ENCODE measurements at places on chromosomes 7 and 10.

DNA sequence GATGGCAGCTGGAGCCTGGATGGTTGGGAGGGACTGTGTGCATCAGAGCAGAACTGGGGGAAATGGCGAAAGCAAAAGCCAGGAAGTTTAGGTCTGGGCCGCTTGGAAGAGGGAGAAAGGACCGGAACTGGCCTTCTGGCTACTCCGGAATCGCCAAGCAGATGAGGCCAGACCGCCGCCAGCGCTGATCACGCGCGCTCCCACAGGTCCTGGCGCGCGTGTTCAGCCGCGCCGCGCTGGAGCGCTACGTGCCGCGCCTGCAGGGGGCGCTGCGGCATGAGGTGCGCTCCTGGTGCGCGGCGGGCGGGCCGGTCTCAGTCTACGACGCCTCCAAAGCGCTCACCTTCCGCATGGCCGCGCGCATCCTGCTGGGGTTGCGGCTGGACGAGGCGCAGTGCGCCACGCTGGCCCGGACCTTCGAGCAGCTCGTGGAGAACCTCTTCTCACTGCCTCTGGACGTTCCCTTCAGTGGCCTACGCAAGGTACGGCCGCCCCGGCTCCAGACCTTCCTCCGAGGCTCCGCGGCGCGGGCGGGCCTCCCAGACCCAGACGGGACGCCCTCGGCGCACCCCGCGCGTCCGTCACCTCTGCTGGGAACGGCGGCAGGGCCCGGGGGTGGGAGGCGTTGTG, 2.0 kb downstream of the CYP26C1 start:
- DNase-seq, result no peak

DNA sequence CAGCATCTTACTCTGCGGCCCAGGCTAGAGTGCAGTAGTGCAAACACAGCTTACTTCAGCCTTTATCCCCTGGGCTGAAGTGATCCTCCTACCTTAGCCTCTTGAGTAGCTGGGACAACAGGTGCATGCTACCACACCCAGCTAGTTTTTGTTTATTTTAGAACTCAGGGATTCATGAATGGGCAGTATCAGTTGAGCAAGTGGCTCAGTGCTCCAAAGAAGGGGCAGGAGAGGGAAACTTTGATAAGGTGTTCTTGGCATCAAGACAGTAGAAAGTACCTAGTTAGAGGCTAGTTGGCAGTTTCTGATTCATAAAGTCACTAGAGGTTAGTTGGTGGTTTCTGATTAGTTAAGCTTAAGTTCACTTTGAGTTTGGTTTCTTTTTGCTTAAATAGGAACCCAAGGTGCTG, 18.4 kb downstream of the TRIM24 start:
- DNase-seq, result no peak

GRCh38 chr10:112394475-112394875, 20.6 kb downstream of the ACSL5 start:
- no peak for DNase-seq

- no peak for DNase-seq
Measured at GRCh38 chr10:43923328-43923727, 274.6 kb upstream of the ZNF32 start.

GRCh38 chr7:157291404-157292080, 45.3 kb upstream of the DNAJB6 start:
- no peak for DNase-seq

DNA sequence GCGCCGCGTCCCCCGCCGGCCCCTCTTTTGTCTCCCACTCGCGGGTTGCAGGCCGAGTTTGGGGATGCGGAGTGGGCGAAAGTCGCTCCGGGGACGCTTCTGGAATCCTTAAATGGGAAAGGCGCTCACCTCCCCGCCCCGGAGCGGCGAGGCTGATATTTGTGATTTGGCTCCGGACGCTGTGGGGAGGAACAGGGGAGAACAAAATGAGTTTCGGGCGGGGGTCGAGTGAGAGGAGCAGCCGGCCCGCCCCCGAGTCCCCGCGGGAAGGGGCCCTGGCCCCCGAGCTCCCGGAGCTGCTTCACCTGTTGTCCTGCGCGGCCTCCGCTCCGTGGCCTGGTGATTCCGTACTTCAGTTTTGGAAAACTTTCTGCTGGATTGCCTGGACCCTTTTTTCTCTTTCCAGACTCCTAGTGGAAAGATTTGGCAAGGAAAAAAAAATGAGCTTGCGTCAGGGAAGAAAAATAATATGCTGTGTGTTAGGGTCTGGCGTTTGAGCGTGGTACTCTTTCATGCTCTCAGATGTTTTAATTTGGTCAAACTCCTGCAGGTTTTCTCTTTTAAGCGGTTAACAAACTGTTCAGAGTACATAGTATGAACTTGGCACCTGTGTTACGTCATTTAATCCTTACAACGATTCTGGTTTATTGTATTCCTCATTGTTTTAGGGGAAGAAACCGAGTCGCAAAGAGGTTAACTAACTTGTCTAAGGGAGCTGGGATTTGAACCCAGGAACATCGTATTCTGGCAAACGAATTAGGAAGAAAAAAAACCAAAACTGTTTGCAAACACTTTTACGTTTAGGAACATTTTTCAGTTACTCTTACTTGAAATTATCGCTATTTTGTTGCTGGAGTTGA, 924 bp downstream of the BMPR1A start:
- no peak for DNase-seq

DNA sequence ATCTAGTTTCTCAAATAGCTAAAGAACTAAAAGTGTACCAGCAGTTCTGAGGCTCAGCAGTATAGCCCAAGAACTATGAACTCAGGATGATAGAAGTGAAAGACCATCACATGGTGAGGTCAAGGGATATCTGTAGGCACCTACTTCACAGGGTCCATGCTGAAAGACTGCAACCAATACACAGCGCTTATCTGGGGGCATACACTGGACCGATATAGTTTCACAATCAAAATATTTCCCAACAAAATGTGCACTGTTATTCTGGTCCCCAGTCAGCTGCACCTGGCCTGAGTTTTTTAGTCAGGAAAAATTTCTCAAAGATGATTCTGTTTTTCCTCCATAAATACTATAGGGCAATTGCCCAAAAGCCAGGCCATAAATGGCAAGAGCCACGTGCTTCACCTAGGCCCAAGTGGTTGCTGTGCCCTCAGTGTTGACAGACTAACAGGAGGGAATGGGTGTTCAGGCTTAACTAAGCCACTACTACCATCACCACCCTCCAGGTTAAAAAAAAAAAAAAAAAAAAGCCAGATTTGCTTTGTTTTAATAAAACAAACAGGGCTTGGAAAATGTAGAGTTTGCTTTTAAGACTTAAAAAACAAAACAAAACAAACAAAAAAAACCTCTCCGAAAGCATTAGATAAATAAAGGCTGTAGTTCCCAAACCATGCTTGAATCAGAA, 58.5 kb downstream of the OGDH start:
- DNase-seq, result no peak

GRCh38 chr10:45373576-45374349, at the start of gene ALOX5:
ALOX5 (plus strand) TSS chr10:45374216; CDS start chr10:45374280, 64 bp downstream.
- DNase-seq, result no peak

GRCh38 chr10:84254552-84255478, 10.0 kb downstream of the RGR start:
- DNase-seq, result no peak

DNA sequence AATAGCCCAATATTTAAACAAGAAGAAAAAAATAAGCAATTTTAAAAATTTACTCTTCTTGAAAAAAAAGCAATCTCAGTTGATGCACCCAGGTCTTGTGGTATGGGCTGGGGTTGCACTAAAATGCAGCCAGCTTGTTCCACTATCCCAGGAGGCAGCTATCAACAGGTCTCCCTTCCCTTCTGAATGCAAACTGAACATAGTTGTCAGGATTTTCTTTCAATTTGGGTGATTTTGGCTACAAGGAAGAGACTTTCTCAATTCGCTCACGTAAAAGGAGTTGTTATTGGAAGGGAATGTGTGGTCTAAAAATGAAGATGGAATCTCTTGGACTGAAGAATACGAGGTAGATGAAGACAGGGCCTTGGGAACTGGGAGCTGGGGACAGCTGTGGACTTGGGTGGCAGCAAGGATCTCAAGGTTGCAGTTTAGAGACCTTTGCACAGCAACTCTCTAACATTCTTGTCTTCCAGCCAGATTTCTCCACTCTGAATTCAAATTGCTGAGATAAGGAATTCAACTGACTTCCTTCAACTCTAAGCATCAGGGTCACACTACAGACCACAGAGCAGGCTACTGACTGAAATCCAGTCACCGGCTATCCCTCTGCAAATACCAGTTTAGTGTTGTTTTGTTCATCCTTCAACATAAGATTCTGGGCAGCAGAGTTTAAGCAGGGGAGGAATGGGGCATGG, 3.1 kb upstream of the TMEM26 start:
- DNase-seq, result no peak

DNA sequence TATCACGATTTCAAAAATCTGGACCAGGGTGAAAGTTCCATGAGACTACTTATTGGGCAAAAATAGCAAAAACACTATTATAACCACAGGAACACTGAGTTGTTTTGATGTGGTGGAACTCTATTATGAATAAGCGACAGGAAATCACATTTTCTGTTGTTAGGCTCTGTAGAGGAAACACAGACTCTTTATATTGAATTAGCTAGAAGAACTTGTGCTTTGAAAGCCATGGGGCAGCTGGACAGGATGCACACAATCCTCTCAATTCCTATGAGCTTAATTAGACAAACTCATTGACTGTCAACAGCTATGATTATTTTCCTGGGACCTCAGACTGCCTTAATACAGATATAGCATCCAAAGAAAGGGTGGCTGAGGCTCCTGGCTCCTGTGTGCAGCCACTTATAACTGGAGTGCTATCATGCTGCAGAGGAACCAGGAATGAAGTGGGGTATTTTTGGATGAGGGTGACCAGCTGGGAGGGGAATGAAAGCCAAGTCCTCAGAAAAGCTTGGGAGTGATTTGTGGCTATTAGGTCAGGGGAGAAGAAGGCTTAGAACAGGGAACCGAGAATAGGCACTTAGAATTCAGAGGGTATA, 657.3 kb downstream of the TYW1 start:
- no peak for DNase-seq

DNA sequence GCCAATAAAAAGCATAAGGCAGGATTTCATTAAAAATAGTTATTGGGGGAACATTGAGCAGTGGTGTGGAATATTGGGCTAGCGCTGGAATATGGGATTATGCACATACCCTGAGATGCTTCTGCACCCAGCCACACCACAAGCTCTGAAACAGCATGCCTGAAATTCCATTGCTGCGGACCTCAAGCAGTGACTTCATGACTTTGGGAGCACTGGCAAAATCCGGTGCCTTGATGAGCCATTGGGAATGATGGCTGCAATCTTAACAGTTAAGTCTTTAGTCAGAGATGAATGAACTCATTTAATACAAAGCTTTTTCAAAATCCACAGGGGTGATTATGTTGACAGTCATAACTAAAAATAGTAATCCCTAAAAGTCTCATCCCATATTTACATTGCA, 274.7 kb upstream of the MTPN start:
- DNase-seq, result no peak

DNA sequence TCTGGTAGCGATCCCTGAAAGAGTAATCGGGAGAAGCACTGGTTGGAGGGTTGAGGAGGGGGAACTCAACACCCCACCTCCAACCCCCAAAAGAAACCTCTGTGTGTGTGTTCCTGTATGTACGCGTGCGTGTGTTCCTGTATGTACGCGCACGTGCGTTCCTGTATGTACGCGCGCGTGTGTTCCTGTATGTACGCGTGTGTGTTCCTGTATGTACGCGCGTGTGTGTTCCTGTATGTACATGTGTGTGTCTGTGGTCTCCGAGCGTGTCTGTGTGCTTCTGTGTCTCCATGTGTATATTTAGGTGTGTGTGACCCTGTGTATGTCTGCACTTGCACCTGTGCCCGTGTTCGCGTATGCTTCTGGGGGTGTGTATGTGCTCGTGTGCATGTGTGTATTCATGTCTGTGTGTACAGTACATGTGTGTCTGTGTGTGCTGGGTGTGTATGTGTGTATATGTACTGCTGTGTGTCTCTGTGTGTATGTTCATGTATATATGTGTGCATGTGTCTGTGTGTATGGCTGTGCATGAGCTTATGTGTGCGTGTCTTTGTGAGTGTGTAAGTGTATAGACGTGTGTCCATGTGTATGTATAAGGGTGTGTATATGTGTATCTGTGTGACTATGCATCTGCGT, 42.9 kb upstream of the KLF6 start:
- no peak for DNase-seq

GRCh38 chr10:17652585-17652984, 8.6 kb downstream of the STAM start:
- no peak for DNase-seq

GRCh38 chr7:23106823-23107663, 1.5 kb downstream of the KLHL7 start:
- no peak for DNase-seq

GRCh38 chr7:135328053-135328452, 94.4 kb downstream of the STRA8 start:
- DNase-seq, result no peak

DNA sequence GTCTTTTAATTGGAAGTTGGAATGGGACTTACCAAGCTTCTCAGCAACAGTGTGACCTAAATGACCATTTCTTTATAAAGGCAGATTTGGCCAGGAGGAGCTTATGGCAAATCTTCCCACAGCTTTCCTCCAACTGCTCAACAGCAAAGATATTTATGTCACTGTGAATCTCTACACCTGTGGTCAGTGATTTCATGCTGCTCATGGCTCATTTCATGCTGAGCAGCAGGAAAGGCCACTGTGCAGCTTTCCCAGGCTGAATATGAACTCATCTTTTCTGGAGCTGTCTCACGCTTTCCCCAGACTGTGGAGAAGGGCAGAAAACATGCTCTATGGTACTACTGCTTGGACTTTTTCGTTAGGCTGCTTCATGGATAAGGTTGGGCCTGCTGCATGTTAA, 29.8 kb downstream of the CALCR start:
- DNase-seq, result no peak

DNA sequence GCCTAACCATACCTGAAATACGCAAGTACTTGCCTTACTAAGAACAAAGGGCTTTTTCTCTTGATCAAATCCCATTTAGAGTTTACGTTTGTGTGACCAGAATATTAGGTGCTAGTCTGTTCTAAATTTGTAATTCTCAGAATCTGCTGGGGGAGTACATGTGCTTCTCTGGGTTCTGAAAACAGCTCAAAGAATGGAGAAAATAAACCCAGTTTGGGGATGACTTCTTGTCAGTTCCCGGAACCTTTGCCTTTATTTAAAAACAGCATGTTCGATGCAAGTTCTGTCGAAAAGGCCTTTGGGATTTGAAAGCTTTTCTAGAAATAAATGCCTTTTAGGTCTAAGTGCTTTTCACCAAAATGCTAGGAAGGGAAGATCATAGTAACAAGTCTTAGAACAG, 147.0 kb downstream of the ARID5B start:
- no peak for DNase-seq
